Activated T-helper 1 cell treated with anti-CD3 and anti-CD28 coated beads, Interleukin-12 subunit alpha, Interleukin-12 subunit beta, Interleukin-2, Interleukin-4 antibody, amounts not matched to agents 30 ng/mL and 10 ng/mL and 1 ng/mL, durations not matched to agents 14 hours and 24 hours and 36 hours (primary cell): ENCODE measurements at places on chromosomes 1 and 21. TPM values are rescaled to one million over a fixed set of nuclear protein-coding genes. Genes with fewer than 3 reads are reported as not detected.

DNA sequence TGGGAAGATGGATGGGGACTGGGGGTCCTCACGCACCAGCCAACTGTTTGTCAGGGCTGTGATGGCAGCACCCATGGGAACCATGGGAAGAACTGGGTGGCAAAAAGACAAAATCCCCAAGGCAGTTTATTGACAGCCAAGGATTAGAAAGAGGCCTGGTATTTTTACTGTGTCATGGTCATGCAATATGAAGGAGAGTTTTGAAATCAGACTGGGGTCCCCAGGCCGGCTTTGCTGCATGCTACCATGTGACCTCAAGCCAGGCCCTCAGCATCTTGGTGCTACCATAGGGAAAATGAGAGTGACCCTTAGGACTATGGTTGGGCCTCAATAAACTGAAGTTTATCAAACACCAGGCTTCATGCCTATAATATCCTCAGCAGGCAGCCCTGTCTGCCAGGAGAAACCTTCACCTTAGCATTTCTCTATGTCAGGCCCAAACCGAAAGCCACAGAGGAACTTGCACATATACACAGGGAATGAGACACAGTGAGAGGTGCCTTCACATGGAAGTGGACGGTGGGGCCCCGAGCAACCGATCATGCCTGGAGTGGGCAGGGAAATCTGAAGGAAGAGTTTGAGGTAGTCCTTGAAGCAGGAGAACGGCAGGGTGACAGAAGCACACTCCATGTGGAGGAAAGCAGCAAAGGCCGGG lies 203.2 kb downstream of the HIVEP3 start:
- DNase-seq = no peak

GRCh38 chr1:162207862-162208261 lies 138.4 kb downstream of the NOS1AP start:
- DNase-seq = no peak

GRCh38 chr1:37560401-37561132 lies 3.8 kb downstream of the DNALI1 start:
- DNase-seq = no peak

DNA sequence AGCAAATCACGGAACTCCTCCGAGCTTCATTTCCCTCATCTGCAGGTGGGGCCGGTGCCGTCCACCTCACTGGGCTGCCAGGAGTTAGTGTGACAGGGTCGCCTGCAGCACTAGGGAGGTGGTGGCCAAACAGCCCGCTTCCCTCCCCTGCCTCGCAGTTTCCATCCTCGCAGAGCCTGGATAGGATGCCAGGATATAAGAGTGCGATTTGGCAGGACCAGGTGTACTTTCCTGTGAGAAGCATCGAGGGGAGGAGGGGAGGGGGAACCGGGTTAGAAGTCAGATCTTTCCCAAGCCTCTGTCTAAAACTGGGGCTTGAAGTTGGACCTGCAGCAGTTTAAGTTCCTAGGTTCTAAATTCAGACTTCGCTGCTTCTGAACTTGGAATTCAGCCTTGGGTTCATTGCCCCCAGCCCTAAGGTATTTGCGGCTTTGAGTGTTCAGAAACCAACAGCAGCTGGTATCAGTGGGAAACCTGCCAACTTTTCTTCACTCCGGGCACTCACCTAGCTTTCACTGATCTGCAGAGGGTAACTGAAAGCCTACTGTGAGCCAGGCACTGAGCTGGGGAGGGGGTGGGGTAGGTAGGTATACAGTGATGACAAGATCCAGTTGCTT lies 1.7 kb upstream of the JUN start:
- peak; percentile 20 for DNase-seq

GRCh38 chr1:209629621-209630382 lies 22.4 kb downstream of the LAMB3 start:
- no peak for DNase-seq

GRCh38 chr21:42290505-42290904 lies 24.7 kb downstream of the TFF3 start:
- no peak for DNase-seq

- no peak for DNase-seq
These were observed at the start of gene AMPD1 for GRCh38 chr1:114695430-114696058. Gene AMPD1, minus strand, starts transcription at chr1:114695546. Its CDS starts 75 bp downstream, at chr1:114695471.

DNA sequence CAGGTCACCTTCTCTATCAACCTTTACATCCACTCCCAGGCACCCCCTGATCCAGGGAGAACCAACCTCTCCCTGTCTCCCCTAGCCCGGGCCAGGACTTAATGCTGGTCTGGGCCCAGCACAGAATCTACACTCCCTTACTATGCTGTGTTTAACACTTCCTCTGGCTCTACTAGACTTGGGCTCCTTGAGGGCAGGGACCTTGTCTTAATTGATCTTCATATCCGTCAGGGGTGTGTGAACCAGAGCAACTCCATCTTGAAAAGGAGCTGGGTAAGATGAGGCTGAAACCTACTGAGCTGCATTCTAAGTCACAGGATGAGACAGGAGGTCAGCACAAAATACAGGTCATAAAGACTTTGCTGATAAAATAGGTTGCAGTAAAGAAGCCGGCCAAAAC lies 98.9 kb downstream of the SSBP3 start:
- DNase-seq = no peak

DNA sequence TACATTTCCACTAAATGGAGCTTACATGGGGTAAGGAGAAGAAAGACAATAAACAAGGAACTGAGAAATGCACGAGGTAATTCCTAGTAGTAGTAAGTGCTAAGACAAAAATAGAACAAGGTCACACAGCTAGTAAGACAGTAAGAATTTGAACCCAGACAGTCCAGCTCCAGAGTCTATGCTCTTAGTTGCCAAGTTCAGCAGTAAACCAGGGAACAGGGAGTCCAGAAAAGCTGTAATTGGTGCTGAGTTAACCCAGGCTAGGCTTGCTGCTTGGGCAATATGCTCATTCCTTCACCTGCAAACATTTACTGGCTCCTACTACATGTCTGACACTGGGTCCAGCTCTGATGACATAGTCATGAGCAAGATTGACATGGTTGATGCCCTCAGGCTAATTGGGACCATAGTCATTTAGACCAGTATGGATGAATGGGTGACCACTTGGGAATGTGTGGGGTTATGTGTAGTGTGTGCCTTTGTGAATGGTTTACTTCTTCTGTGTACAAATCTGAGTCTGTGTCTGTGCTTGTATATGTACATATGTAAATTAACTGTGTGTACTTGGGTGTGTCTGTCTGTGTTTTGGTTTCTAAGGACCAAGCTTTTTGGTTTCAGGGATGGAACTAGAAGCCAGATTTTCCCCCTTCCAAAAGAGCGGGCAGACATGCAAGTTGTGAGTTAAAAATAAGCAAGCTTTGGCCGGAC lies 2.0 kb downstream of the GPX7 start:
- no peak for DNase-seq

DNA sequence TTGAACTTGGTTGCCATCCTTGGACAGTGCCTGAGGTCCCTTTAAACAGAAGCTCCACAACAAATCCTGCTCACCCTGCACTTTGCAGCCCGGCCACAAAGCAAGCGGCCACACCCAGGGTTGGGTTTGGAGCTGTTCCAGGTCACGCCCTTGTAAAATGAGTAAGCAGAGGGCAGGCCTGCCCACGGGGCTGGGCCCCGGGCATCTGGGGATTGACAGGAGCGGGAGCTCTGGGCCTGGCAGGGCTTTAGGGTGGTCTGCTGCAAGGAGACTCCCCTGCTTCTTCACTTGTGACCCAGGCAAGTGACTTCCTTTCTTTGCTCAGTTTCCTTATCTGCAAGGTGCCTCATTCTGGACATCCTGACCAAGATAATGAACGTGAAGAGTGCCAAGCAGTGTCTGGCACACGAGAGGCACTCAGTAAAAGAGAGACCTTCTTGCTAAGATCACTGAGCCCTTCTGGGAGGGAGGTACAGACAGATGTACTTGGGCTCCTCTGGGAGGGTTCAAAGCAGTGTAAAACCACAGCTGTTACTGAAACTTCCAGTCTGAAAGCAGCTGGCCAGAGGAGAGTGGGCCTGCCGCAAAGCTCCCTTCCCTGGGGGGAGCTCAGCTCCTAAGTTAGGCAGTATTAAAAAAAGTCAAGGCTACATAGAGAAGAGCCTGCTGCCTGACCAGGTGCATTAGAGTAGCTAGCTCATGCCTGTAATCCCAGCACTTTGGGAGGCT lies 2.6 kb downstream of the E2F2 start:
- DNase-seq = peak; percentile 77

DNA sequence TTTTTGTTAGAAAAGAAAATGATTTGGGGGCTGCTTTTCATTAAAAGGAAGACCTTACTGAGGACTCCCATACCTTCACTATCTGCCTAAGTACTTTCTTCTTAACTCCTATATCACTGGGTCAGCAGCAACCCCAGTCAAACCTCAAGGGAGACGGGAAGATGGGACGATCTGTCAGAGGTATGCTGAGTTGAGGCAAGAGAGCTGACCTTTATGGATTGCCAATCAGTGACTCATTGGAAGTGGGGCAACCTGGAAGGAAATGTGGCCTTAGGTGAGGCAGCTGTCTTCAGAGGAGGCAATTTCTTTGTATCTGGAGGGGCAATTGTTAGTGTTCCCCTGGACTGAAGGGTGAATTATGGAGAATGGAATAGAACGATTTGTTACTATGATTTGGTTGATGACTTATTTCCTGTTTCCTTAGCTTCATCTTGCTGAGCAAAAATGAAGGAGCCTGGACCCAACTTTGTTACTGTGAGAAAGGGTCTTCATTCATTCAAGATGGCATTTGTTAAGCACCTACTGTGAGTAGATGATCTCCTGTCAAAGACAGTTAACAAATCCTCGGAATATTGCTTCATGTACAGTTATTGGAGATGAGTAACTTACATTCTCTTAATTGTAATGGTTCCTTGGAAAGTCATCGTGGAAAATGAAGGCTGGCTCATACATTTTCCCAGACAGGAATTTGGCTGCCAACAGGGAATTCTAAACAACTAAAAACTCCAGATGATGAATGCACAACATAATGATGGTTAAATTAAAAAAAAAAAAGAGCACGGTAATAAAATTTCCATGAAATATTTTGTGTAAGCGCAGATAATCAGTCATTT lies 134.7 kb upstream of the KCNJ15 start:
- DNase-seq = no peak

DNA sequence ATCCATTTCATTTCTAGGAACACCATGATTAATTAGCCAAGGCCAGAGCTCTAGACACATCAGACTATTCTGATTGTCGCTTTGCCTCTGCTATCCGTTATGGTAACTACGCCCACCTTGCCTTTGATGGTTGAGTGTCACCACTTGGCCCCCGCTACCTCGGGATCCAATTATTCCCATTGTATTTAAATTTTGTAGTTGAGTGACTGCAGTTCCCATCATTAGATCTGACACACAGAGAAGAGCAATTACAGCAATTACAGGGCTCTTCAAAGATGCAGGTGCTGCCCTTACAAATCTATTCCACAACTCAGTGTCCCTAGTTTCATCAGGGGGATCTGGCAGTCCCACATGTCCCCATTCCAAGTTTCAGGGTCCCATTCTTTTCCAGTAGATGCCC lies 44.9 kb upstream of the ABCA4 start:
- DNase-seq = no peak

GRCh38 chr1:203826175-203826574 lies 30.8 kb downstream of the ZBED6 start:
- DNase-seq = no peak

GRCh38 chr21:15741510-15741909 lies 11.7 kb downstream of the USP25 start:
- no peak for DNase-seq

- no peak for DNase-seq
These were observed 20.3 kb upstream of the MPZL1 start for GRCh38 chr1:167701510-167701909.

- DNase-seq = no peak
These were observed 18.9 kb downstream of the NECAP2 start for GRCh38 chr1:16459352-16459925.

The CFHR1 gene
- total RNA-seq = not detected in 2 replicates

The C8A gene
- not detected in 2 replicates for total RNA-seq

The BEST4 gene
- 0.47 and 0.54 TPM in 2 replicates for total RNA-seq

The LGR6 gene
- total RNA-seq = not detected in 2 replicates

The MANEAL gene
- 3.6 and 4.0 TPM in 2 replicates for total RNA-seq
